ENCODE measurements at places on chromosomes 3 and 15. TPM values are rescaled to one million over a fixed set of nuclear protein-coding genes. Genes with fewer than 3 reads are reported as not detected.

DNA sequence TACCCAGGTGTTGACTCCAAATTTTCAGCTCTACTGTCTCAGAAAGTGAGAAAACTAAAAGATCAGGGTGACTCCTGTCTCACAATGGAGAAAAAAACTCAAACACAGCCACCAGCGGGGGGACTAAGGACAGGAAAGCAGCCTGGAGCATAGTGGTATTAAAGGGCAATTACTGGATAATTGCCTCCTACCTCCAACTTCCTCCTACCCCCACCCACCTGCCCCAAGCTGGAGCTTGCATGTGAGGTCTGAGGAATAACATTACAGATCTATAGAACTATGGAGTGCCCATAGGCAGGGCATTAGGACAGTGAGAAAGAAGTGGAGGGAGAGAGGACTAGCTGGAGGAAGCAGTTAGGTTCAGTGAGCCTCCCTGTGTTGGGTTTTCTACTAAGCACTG, 2.7 kb upstream of the PCCB start:
- H3K36me3 ChIP-seq: no peaks in the 10 kb centered on the region
- H3K27me3 ChIP-seq: no peaks in the 10 kb centered on the region
- DNase-seq: no peak
- H3K4me1 ChIP-seq: peaks cover 41% of the 10 kb centered on the region

- DNase-seq: no peak
- peaks cover 52% of the 10 kb centered on the region for H3K36me3 ChIP-seq
- H3K4me3 ChIP-seq: no peak overlapping the region
Observed at GRCh38 chr3:26091626-26092025, 301.7 kb downstream of the OXSM start.

DNA sequence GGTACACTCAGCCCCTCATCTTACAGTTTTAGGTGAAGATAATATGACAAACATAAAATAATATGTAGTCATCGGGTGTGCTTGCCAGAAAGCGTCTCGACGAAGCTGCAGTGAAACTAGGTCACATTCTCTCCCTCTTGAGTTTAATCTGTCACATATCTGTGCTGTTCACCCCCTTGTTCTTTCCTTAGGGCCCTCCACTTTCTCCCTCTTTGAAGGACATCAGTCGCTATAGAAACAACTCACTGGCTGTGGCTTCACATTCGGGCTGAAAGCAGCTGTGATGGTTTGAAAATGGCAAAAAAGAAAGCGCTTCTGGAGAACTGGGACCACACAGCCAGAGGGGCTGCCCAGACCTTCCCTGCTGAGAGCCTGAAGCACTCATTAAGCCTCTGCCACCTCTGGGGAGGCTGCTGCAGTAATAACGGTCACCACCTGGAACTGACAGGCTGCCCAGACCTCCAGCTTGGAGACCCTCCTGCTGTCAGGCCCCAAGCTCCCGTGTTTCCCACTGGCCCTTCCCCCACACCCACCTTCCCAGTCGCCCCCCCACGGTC, 50.3 kb downstream of the ABTB1 start:
- no peak overlapping the region for H3K27ac ChIP-seq
- no peak overlapping the region for H3K4me3 ChIP-seq
- no peak for DNase-seq

GRCh38 chr3:117885011-117885441, 1149.6 kb downstream of the IGSF11 start:
- no peak overlapping the region for H3K27ac ChIP-seq
- no peak for DNase-seq
- H3K36me3 ChIP-seq: no peaks in the 10 kb centered on the region
- peaks cover 18% of the 10 kb centered on the region for H3K4me1 ChIP-seq

- peak; percentile 15 for DNase-seq
- H3K27me3 ChIP-seq: peaks cover 99% of the 10 kb centered on the region
- H3K4me1 ChIP-seq: peaks cover 8% of the 10 kb centered on the region
- no peak overlapping the region for H3K27ac ChIP-seq
- H3K4me3 ChIP-seq: no peak overlapping the region
- no peaks in the 10 kb centered on the region for H3K36me3 ChIP-seq
Observed at GRCh38 chr3:189776149-189776824, 145.1 kb downstream of the TP63 start.

GRCh38 chr3:132682201-132682600, 22.1 kb downstream of the UBA5 start:
- H3K4me1 ChIP-seq: no peaks in the 10 kb centered on the region
- no peak overlapping the region for H3K27ac ChIP-seq
- DNase-seq: no peak
- H3K4me3 ChIP-seq: no peak overlapping the region

- peak overlapping the region; percentile 98 for H3K4me3 ChIP-seq
- peaks cover 79% of the 10 kb centered on the region for H3K4me1 ChIP-seq
- DNase-seq: no peak
- H3K27ac ChIP-seq: peak overlapping the region; percentile 68
- no peaks in the 10 kb centered on the region for H3K36me3 ChIP-seq
Observed at GRCh38 chr15:65420975-65421359, 1.8 kb downstream of the IGDCC4 start.

GRCh38 chr3:54426381-54426780, 304.0 kb downstream of the CACNA2D3 start:
- no peaks in the 10 kb centered on the region for H3K27me3 ChIP-seq
- no peak for DNase-seq
- H3K4me3 ChIP-seq: no peak overlapping the region
- H3K27ac ChIP-seq: no peak overlapping the region
- H3K4me1 ChIP-seq: peaks cover 21% of the 10 kb centered on the region
- H3K36me3 ChIP-seq: no peaks in the 10 kb centered on the region

- peaks cover 8% of the 10 kb centered on the region for H3K4me1 ChIP-seq
- no peaks in the 10 kb centered on the region for H3K27me3 ChIP-seq
Observed at GRCh38 chr3:124688581-124689454, 41.4 kb upstream of the UMPS start.

DNA sequence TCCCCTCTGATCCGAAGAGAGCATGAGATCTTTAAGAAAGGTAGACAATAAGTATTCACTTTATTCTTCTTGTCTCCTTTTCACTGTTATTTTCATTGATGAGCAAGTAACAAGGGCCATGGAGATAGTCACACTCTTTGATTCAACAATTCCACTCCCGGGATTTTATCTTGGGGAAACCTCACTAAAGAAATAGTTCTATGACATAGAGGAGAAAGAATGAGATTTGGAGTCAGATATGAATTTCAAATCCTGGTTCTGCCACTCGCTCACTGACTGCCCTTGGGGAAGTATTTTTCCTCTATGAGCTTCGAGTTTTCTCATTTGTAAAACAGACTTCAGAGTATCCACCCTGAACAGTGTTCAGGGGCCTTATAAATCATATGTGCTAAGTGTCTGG, 514.6 kb downstream of the NLGN1 start:
- DNase-seq: no peak
- H3K4me3 ChIP-seq: no peak overlapping the region
- H3K27ac ChIP-seq: peak overlapping the region; percentile 71
- no peaks in the 10 kb centered on the region for H3K27me3 ChIP-seq
- H3K36me3 ChIP-seq: no peaks in the 10 kb centered on the region

- H3K4me3 ChIP-seq: peak within 1 kb of the TSS; percentile 93
- H3K36me3 ChIP-seq: no peaks in the 10 kb centered on the region
- peaks cover 20% of the 10 kb centered on the region for H3K27me3 ChIP-seq
- peaks cover 19% of the 10 kb centered on the region for H3K4me1 ChIP-seq
- peak within 1 kb of the TSS; percentile 77 for H3K27ac ChIP-seq
Observed at GRCh38 chr3:32391643-32392535, at the start of gene CMTM7. TSS of gene CMTM7 (plus strand) at chr3:32391853. CDS start at chr3:32391907, 54 bp downstream.

DNA sequence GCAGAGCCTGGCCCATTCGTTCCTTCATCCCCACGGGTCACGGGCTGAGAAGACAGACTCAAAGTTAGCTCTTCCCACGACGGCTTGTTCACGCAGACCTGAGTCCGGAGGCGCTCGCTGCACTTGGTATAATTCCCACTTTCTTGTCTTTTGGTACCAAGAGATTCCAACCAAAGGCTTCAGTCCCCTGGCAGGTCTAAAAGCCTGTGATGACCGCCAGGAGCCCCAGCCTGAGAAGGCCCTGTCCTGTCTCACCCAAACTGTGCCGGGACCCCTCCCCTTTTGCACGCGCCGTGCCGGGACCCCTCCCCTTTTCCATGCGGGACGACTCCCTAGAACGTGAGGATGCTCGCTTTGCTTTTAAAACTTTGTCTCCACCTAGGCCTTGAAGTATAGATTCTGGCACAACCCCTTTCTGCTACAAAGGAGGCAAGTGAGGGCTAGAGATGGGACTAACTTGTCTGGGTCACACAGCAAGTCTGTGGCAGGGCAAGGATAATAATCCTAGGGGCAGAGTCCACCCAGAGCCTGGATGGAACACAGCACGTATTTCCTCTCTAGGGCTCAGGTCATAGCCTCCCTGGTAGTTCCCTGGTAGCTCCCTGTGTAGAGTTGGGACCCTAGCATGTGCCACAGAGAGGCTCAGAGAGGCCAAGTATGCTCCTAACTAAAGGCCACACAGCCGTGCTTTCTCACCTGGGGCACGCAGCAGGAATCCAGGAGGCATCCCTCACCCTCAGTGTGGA, 211.3 kb downstream of the XXYLT1 start:
- no peak overlapping the region for H3K27ac ChIP-seq
- no peaks in the 10 kb centered on the region for H3K27me3 ChIP-seq
- no peak for DNase-seq
- H3K4me3 ChIP-seq: no peak overlapping the region

DNA sequence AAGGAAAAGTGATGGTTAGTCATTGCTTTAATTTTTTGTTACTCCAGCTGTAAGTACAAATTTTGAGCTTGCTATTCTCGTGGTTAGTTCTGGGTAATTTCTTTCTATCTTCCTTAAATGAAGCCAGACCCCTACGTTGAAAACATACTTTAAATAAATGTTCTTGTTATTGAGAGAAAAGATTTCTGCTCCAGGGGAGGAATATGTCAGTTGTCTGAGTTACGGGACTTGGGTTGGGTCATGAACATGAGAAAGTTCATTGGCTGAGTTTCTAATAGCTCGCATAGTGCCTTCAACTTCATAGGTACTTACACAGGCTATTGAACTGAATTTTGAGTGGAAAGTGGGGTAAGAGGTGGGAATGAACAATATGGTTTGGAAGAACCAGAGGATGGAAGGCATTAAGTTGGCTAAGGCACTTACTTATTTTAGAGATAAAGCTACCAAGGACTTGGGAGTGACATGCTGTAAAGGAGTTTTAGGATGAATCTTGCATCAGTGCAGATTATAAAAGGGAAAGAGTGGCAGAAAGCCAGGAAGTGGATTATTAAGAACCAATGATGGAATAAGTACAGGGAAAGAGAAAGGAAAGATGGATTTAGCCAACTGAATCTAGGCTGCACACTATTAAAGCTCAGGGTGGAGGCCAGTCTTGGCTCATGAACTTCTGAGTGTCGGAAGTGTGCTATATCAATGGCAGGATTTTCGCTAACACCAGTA, 1.4 kb downstream of the RPSA start:
- peak overlapping the region; percentile 88 for H3K4me3 ChIP-seq
- no peak for DNase-seq
- peak overlapping the region; percentile 98 for H3K27ac ChIP-seq
- peaks cover 60% of the 10 kb centered on the region for H3K36me3 ChIP-seq

DNA sequence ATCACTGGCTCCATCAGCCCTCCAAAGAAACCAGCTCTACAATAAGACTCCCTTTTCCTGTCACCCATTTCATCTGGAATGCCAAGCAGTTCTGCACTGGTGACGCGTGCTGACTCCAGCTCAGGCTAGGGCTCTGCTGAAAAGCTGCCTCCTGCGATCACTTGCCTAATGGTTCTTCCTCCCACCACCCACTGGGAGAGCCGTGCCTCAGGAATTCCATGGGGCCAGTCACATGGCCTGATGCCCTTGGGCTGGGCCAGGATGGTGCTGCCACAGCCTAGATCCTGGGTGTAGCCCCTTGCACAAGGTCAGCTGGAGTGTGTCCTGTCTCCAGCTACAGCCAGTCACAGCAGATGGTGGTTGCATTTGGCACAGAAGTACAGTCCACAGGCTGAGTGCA, 98.9 kb downstream of the DNAJB8 start:
- no peak overlapping the region for H3K4me3 ChIP-seq
- DNase-seq: no peak
- H3K27me3 ChIP-seq: no peaks in the 10 kb centered on the region
- H3K27ac ChIP-seq: peak overlapping the region; percentile 54

DNA sequence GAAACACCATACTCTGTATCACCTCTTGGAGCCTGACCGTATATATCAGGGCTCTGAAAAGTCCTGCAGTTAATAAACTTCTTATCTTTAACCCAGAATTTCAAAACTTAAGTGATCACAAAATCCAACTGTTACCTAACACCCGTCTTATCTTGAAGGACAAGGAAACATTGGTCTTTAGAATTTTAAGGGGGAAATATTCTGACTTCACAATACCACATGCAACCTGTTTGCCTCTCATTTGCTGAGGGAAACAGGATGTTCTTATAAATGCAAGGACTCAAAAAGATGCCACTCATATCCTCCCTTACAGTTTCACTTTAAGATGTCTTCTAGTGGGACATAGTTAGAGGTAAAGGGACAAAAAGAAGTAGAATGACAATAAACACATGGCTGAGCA, 67.9 kb downstream of the CRTC3 start:
- no peaks in the 10 kb centered on the region for H3K27me3 ChIP-seq
- no peak overlapping the region for H3K4me3 ChIP-seq
- peaks cover 21% of the 10 kb centered on the region for H3K4me1 ChIP-seq
- H3K36me3 ChIP-seq: no peaks in the 10 kb centered on the region
- no peak overlapping the region for H3K27ac ChIP-seq
- no peak for DNase-seq

- no peak for DNase-seq
- H3K4me1 ChIP-seq: peaks cover 28% of the 10 kb centered on the region
- no peak overlapping the region for H3K27ac ChIP-seq
- H3K36me3 ChIP-seq: no peaks in the 10 kb centered on the region
- no peak overlapping the region for H3K4me3 ChIP-seq
- no peaks in the 10 kb centered on the region for H3K27me3 ChIP-seq
Observed at GRCh38 chr15:73687351-73687750, 3.2 kb downstream of the CD276 start.

- no peak for DNase-seq
- H3K4me3 ChIP-seq: no peak overlapping the region
- peaks cover 16% of the 10 kb centered on the region for H3K4me1 ChIP-seq
Observed at GRCh38 chr15:76191539-76192244, 119.6 kb downstream of the ETFA start.

DNA sequence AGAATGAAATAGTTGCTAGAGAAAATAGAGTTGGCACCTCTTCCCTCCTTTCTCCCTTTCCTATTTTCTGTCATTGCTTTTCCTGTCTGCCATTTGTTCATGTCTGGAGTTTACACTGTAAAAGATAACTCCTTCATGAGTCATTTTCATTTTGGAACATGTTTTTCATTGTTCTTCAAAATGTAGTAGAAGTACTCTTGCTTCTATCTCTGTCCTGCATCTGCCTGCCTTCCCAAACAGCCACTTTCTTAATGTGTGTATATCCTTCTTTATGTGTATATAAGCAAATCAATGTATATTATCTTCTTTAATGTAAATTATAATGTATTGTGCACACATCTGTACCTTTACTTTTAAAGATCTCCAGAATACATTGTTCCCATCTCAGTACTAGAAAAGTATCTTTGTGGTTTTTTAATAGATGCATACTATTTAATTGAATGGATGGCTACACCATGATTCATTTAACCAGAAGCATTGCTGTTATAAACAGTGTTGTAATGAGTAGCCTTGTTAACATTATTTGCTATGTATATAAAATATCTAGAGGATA, 41.1 kb downstream of the TSC22D2 start:
- no peaks in the 10 kb centered on the region for H3K27me3 ChIP-seq
- no peaks in the 10 kb centered on the region for H3K36me3 ChIP-seq
- peaks cover 25% of the 10 kb centered on the region for H3K4me1 ChIP-seq
- DNase-seq: no peak
- H3K27ac ChIP-seq: no peak overlapping the region
- no peak overlapping the region for H3K4me3 ChIP-seq

LRRC34 gene
- 6.0 TPM for total RNA-seq

YEATS2 gene
- total RNA-seq: 42.5 TPM

RBPMS2 gene
- 202 TPM for total RNA-seq

CCDC191 gene
- total RNA-seq: 1.6 TPM

HYAL1 gene
- 3.5 TPM for total RNA-seq

PLSCR4 gene
- 3.8 TPM for total RNA-seq

GPR149 gene
- total RNA-seq: 0.09 TPM

MFN1 gene
- total RNA-seq: 46.6 TPM
